ENCODE measurements at places on chromosomes 16 and 17.
A peak's percentile ranks its signal among the peaks of the same experiment; 100 is the strongest.

DNA sequence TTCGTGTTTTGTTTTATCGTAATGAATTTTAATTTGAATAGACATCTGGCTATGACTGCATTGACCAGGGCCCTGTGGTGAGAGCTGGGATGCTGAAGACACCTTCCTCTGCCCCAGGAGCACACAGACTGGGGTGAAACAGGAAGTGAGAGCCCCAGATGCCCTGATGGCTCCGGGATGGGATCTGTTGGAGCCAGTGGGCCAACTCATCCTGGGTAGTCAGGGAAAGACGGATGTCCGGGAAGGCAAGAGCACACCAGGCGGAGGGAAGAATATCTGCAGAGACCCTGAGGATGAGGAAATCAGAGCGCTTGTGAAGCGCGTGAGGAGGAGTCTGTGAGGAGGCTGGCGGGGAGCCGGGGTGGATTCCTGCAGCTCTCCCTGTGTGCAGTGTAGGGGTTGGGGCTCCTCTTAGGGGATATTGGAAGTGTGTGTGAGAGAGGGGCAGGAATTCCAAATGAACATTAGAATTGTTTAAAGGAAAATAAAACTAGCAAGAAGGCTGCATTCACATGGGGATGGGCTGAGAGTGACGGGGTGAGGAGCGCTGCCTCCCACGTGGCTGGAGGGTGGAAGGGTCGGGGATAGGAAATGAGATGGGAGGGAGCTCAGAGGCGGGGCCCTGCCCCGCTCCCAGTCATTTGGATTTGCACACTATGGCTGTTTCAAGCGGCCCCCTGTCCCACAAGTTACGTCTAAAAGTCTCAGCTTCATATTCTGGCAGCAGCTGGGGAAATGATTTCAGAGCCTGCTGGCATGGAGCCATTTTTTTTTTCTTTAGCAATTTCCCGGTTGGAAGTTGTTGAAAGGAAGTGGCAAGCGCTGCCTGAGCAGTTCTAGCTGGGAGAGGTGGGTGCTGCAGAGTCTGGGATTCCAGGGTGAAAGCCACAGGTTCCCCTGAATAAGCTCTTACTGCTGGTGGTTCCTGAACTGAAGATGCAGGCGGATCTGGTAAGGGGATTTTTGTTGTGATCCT is 71.2 kb upstream of the LGALS9 start:
- peak; percentile 88 for DNase-seq

DNA sequence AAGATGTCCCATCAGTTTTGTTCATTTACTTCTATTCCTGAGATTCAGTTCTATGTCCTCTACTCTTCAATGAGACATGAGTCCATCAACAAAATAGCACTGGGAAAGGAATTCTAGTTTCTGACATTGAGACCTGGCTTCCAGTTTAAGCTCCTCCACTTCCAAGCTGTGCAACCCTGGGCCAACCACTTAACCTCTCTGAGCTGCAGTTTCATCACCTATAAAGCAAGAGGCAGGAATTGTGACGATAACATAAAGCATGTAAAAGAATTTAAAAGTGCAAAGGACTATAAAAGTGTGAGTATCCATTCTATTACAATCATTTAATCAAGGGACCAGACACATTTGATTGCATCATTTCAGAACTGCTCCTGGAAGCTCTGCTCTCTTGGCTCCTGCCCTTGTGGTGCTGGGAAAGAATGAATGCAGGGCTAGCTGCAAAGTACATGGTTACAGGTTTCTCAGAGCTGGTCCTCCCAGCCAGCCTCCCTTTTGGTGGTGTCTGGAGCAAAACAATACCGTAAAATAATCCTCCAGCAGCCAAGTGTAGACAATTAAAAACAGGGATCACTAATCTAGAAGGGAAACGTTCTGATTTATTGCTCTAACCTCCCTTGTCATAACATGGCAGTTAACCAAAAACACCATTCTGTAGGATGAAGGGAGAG is 113.9 kb downstream of the VPS53 start:
- DNase-seq, result no peak

- no peak for DNase-seq
Observed at GRCh38 chr17:81437191-81437651, 42.0 kb downstream of the BAHCC1 start.

- no peak for DNase-seq
Observed at GRCh38 chr16:1397779-1398178, 16.7 kb downstream of the UNKL start.

DNA sequence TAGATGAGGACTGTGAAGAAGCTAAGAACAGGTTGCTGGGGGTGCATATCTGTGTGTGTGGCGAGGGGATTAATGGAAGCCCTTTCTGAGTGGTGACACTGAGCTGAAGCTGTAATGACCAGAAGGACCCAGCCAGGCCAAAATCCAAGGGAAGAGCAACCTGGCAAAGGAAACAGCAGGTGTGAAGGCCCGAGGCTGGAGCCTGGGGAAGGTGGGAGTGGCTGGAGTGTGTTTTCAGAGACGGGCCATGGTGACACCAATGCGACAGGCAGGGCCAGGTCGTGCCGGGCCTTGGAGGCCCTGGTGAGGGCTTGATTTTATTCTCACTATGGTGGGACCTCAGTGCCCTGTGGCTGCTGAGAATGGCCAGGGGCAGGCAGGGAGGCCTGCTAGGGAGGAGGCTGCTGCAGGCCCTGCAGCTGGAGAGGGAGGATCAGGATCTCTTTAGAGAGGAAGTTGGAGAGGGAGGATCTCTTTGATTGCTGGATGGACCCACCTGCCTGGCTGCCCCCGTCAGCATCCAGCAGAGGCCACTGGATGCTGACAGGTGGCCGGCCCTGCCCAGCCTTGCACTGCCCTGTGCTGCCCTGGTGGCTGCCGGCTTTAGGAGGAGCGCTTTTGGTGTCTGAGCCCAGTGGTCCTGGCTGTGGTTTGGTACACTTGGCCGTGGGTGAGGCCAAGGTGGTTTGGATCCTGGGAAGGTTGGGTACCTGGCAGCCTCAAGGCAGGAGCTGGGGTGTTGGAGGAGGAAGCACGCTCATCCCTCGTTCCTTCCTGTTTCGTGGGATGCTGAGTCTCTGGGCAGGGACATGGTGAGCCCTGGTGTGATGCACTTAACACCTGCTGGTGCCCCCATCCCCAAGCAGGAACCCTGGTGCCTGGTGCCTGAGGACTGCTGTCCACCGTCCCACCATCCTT is 188.3 kb downstream of the SEC14L1 start:
- no peak for DNase-seq

- DNase-seq, result no peak
Observed at GRCh38 chr16:87050142-87050541, 267.1 kb downstream of the C16orf95 start.

GRCh38 chr17:29150161-29150560 is 30.0 kb downstream of the MYO18A start:
- DNase-seq, result no peak

DNA sequence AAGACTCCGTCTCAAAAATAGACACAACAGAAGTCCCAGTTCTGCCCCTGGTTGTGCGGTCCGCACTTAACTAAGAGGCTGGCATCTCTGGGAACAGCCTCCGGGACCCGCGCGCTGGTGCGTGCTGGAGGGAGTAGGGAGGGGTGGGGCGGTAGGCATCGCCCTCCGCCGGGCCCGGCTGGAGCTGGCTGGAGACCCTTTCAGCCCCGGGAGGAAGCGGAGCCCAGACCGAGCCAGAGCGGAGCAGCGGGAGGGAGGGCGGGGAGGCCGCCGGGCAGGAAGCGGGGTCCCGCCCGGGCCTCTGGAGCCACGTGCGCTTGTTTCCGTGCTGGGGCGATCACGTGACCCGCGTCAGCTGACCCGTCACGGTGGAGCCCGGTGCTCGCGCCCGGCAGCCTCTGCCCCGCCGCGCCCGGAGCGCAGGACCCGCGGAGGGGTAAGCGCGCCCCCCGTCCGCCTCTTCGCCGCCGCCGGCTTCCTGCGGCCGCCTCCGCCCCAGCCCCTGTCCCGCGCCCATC is at the start of gene WDR81:
TSS of gene WDR81 (plus strand) at position 354 of the 518 bp plus-strand sequence. CDS start 256 bp downstream, outside the sequence.
- DNase-seq, result peak; percentile 97
